ENCODE measurements at places on chromosomes 1 and 21.
A peak's percentile ranks its signal among the peaks of the same experiment; 100 is the strongest.

GRCh38 chr1:110084227-110085078 is 14.0 kb upstream of the ALX3 start:
- peak; percentile 66 for DNase-seq

DNA sequence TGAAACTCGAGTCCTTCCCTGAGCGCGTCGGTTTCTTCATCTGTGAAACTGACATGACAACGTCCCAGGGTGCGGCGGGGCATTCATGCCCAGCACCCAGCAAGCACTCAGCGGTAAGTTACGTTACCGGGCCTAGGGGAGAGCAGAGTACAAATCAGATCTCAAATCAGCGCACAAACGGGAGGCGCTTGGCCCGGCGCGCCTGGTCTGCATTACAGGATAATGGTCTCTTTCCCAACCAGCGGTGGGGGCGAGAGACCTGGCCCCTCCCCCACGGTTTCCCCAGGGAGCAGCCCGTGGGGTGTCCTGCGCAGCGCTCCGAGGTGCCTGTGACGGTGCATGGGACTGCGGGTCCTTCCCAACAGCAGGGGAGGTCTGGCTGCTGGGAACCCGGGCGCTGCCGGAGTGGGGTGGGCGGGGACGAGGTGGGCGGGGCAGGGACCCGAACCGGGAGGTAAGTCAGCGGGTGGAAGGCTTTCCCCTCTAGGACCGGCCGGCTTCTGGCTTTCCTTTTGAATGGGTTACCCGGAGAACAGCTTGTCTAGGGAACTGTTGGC is 1.0 kb downstream of the TMEM51 start:
- DNase-seq = no peak

GRCh38 chr1:199685369-199685768 is 342.1 kb upstream of the NR5A2 start:
- DNase-seq = peak; percentile 73

DNA sequence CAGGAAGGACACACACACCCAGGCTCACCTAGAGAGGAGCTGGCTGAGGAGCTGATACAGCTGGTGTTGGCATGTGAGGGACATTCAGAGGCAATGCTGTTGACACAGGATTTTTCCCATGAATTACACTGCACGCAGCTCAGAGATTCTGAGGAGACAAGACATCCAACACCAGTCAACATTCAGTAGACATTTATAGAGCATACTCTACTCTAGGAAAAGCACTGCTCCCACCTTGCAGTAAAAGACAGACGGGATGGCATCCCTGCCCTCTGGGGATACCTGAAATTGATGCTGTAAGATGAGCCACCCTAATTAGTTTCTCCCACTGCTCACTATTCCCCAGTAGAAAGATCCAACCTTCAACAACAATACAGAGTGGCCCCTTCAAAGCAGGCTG is 5.1 kb downstream of the LYPD8 start:
- DNase-seq = no peak
